ENCODE measurements at places on chromosomes 5 and 9. TPM values are rescaled to one million over a fixed set of nuclear protein-coding genes. Genes with fewer than 3 reads are reported as not detected.

COL23A1 gene
- 0.07 TPM for total RNA-seq

FABP6 gene
- not detected for total RNA-seq

IFNB1 gene
- not detected for total RNA-seq

AMBP gene
- total RNA-seq: not detected

DNA sequence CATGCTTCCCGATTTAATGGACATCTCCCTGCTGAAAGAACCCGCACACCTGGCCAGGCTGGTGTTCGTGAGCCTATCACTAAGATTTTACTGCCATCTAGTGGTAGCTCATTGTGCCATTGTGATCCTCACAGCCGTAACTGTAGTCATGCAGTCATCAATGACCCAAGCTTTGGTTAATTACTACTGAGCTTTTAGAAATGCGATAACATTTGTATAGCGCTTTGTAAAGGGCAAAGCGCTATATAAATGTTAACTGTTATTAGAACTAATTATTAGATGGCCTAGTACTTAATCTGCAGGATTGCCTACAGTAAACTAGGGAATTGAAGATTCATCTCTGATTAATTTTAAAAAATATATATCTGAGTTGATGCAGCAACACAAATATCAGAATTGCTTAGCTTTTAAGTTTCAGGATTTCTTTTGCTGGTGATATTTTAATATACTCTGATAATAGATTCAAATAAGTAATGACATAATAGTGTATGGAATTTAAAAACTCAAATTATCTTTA lies 90.2 kb downstream of the HACD4 start:
- DNase-seq: peak; percentile 88

COL15A1 gene
- 0.05 TPM for total RNA-seq

SOX30 gene
- not detected for total RNA-seq

HAVCR2 gene
- total RNA-seq: 70.0 TPM

SLCO6A1 gene
- total RNA-seq: not detected

- no peak for DNase-seq
Observed at GRCh38 chr5:63727583-63727982, 234.7 kb downstream of the HTR1A start.

STING1 gene
- 198 TPM for total RNA-seq

Measured in activated CD4-positive, alpha-beta T cell treated with anti-CD3 and anti-CD28 coated beads, Interleukin-2, amount 10 ng/mL, durations not matched to agents 24 days and 14 days (primary cell).